ENCODE measurements at places on chromosomes 16 and 17. TPM values are rescaled to one million over a fixed set of nuclear protein-coding genes. Genes with fewer than 3 reads are reported as not detected.

GRCh38 chr16:11992586-11993524, 16.3 kb downstream of the SNX29 start:
- DNase-seq = no peak

DNA sequence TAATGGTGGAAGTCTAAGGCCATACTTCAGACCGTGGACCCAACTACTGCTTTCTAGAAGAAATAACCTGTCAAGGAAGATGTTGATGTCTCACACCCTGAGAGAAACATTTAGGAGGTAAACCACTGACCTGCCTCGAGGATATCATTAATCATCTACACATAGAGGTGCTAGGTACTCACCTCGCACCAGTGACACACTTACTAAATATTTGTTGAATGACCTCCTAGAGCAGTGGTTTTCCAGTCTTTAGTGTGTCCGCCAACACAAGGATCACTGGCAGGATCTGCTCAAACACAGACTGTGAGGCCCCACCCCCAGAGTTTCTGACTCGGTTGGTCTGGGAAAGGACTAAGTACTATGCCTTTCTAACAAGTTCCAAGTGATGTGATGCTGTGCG, 197.4 kb upstream of the CACNG5 start:
- no peak for DNase-seq

DNA sequence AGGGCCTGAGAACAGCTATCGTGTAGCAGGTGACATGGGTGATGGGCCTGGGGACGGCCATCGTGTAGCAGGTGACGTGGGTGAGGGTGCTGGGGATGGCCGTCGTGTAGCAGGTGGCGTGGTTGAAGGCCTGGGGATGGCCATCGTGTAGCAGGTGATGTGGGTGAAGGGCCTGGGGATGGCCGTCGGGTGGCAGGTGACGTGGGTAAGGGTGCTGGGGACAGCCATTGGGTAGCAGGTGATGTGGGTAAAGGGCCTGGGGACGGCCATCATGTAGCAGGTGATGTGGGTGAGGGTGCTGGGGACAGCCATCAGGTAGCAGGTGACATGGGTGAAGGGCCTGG, 15.5 kb downstream of the TPSD1 start:
- DNase-seq = no peak

Gene CPNE7
- 0.50 TPM for polyA plus RNA-seq

Gene TBC1D3K
- not detected for polyA plus RNA-seq

- no peak for DNase-seq
These were observed at the start of gene SMIM36 for GRCh38 chr17:55510986-55511721. TSS of gene SMIM36 (minus strand) at chr17:55511452.

- DNase-seq = no peak
These were observed 10.1 kb downstream of the TK2 start for GRCh38 chr16:66539623-66540469.

- DNase-seq = no peak
These were observed 36.4 kb upstream of the ARHGAP17 start for GRCh38 chr16:25051406-25052150.

- peak; percentile 51 for DNase-seq
These were observed 30.7 kb upstream of the CHMP6 start for GRCh38 chr17:80960797-80961452.

DNA sequence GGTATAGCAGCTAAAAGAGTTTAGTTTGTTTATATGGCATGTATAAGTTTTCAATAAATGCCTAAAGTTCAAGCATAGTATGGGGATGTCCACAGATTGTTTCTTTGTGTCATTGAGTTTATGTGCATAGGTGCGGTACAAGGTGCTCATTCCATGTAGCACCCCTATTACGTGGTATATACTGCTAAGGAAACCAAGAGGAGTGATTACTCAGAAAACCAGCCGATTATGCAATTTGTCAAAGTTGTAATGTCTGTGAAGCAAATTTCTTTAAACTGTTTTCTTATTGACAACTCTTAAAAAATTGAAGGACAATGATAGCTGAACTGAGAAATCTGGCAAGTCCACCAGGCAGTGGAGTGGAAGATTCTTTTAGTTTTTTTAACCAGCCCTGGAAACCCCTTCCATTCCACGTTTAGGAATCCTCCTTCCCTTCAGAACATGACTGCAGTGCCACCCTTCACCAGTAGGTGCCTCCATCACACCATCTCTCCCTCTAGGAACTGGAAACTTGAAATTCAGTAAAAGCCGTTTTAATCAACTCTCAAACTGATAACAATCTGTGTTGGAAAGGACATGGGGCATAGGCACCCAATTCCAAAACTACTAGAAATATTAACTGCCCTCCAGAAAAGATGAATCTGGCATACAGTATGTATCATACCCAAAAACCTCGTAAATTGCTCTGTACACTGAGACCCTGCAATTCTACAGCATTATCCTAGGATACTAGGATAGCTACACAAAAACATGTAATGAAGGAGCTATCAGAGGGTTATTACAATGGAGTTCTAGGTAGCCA, 43.5 kb downstream of the REXO5 start:
- DNase-seq = peak; percentile 60

DNA sequence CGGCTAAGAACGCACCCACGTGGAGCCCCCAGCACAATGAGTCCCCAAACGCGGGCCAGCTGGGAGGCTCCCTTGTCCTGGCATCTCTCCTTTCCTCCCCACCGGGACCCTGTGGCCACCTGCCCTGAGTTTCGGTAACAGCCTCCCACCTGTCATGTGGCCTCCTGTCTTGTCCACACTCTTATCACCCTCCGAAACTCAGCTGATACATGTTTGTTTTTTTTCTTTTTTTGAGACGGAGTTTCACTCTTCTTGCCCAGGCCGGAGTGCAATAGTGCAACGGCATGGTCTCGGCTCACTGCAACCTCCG, 105.7 kb upstream of the CREBBP start:
- DNase-seq = no peak

GRCh38 chr17:54971147-54971546, 2.6 kb downstream of the STXBP4 start:
- DNase-seq = no peak

- no peak for DNase-seq
These were observed 469.3 kb downstream of the TOX3 start for GRCh38 chr16:52077607-52078006.

- no peak for DNase-seq
These were observed 18.3 kb downstream of the CDIPT start for GRCh38 chr16:29844575-29845331.

DNA sequence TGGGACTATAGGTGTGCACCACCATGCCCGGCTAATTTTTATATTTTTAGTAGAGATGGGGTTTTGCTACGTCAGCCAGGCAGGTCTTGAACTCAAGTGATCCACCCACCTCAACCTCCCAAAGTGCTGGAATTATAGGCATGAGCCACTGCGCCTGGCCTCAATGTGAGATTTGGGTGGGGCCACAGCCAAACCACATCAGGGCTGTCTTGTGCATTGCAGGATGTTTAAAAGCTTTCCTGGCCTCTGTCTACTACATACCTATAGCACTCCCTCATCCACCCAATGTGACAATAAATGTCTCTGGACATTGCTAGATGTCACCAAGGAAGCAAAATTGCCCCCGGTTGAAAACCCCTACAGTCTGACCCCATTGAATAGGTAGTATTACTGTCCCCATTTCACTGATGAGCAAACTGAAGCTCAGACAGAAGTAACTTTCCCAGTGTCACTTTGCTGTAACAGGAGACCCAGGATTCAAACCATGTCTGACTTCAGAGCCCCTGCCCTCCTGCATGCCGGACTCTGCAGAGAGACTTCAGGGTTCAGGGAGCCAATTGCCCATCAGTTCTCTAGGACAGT, 3.6 kb upstream of the MAP3K14 start:
- DNase-seq = no peak

Gene FA2H
- 1.9 TPM for polyA plus RNA-seq

DNA sequence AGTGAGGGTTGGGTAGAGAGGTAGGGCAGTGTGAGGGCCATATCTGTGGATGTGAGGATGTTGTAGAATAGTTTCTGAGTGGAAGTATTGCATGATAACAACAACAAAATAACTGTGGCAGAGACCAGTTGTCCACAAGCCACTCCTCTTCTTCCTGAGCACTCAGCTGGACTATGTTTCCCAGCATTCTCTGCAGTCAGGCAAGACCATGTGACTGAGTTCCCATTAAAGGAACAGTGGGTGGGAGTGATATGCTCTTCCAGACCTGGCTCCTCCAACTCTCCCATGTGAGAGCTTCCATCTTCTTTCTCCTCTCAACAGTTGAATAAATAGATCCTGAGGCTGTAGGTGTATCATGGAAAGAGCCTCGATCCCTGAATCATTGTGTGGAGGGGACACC, 272.4 kb downstream of the CBLN1 start:
- DNase-seq = no peak

DNA sequence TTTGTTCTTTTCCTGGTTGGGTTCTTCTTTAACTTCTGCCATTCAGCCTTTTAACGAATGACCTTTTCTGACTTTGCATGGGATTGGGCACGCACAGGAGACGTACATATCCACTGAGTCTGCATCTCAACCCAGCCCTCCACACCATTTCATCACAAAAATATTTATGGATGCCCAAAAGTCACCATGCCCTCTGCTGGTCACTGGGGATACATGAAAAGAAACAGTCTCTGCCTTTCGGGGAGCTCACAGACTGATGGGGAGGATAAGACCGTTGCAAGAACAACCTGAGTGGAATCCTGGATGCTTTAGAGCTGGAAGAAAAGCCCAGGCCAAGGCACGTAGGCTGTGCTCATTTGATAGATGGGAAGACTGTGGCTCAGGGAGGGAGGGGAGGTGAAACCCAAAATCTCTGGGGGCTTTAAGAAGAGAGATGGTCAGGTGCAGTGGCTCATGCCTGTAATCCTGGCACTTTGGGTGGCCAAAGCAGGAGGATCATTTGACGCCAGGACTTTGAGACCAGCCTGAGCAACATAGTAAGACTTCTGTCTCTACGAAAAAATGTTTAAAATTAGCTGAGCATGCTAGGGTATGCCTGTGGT, 7.9 kb upstream of the MT2A start:
- DNase-seq = no peak

GRCh38 chr17:7559320-7560171, 996 bp downstream of the TNFSF13 start:
- no peak for DNase-seq

DNA sequence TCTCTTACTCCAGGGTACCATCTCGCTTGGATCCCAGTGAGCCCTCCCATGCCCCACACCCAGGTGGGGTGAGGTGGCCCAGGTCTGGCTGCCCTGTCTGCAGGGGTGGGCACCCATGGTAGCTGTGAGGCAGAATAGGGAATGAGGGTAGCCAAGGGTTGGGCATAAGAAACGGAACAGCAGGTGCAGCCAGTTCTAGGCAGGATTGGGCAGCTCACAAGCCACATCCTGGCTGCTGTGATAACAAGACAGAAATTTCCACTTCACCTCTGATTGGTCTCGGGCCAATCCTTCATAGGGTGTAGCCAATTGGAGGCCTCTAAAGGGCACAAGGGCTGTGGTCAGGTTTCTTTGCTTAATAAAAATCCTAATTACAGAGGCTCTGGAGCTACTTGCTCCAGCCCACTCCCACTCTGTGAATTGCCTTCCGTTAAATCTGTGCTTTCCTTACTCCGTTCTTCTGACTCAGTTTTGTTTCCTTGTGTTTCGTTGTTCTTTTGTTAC, 1.5 kb upstream of the ARHGDIG start:
- DNase-seq = no peak

- DNase-seq = peak; percentile 75
These were observed 2.5 kb downstream of the UBE2I start for GRCh38 chr16:1311738-1312466.

DNA sequence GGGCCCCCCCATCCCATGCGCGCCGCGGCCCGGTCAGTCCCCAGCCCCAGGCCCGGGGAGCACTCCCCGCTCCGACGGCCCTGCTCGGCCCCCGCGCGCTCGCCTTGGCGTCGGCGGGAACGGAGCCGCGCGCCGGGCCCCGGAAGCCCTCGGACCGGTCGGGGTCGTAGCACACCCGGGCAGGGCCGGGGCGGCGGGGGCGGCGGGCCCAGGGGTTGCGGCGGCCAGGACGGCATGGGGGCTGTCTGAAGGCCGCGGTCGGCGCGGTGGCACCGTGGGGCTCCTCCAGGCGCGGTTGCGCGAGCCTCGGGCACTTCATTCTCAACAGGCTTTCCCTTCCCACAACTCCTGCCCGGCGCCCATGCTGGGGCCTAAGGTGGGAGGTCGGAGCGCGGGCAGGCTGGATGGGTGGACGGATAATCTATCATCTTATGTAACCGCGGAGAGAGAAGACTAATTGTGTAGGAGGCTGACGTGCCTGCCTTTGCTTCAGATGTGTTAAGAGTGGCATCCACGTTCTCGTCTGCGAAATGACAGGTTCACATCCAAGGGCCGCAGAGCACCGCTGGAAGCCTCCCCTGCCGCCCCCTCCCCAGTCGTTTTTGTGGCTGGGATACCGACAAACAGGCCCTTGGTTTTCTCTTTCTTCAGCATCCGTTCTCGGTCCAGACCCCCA, 708 bp downstream of the BAIAP2 start:
- DNase-seq = peak; percentile 69

Gene CD300E
- polyA plus RNA-seq = 0.30 TPM

DNA sequence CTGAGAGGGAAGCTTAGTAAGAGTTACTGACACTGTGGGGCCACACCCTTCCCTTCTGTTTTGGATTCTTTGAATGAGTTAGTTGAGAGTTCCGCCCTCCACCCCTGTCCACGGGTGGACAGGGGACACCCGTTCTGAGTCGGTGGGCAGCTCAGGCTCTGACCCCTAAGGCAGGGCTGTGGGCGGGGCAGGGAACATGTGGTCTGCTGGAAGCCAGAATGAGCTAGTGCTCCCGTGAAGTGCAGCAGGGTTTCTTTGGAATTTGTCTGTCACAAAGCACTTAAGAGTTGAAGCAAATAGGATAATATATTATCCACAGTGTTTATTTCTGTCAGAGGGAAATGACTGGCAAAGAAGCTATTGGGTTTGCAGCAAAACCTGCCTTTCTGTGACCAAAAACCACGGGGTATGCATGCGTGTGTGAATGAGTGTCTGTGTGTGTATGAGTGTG, 90.1 kb downstream of the CLEC16A start:
- peak; percentile 66 for DNase-seq

DNA sequence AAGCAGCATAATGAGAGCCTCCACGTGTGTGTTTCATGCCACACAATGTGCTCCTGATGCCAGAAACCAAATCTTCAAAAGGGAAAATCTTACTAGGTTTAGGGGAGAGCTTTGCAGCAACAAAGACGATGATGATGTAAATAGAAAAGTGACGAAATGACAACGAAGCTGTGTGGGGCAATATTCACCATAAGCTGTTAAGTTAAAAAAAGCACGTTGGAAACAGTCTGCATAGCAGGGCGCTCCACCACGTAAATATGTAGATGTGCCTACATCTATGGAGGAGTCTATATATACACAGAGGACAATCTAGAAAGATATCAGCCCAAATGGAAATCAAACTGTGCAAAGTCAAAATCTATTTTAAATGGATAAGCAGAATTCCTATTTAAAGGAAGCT, 61.0 kb downstream of the RPH3AL start:
- DNase-seq = peak; percentile 4
